ENCODE measurements at places on chromosomes 3 and 15.
A peak's percentile ranks its signal among the peaks of the same experiment; 100 is the strongest.

DNA sequence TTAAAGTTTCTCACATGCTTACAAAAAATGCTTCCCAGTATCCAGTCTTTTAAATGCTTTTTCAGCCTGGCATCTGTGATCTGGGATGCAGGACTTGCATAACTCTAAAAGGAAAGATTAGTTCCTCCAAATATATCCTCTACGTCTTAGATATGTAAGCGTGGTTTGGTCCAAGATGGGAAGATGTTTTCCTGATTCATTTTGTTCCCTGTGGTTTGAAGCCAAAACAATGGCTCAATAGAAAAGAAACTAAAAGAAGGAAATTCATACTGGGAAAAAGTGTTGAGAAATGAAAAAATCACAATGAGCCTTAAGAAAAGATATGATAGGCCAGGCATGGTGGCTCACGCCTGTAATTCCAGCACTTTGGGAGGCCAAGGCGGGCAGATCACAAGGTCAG is 1002.8 kb downstream of the NAALADL2 start:
- no peak for DNase-seq

- DNase-seq: no peak
Observed at GRCh38 chr15:96088650-96089049, 241.8 kb upstream of the NR2F2 start.

DNA sequence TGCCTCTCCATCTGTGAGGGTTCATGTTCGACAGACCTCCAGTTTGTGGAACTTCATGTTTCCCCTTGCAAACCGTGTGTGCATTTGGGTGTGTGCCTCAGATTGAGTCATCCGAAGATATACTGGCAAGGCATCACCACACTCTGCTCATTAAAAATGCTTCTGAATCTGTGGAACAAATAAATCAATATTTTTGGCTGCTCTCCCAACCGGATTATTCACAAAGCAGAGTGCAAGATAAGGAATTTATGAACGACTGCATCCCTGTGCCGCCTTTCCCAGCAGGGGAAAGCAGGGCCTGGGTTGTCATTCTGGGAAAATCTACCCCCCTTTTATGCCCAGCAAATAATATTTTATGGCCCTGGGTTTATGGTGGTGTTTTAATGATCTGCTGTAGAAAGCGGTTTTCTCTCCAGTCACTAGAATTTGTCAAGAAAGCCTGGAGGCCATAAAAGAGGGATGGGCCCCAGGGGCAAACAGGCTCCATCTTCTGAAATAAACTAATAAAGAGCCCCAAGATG is 4.2 kb upstream of the WNT5A start:
- no peak for DNase-seq

DNA sequence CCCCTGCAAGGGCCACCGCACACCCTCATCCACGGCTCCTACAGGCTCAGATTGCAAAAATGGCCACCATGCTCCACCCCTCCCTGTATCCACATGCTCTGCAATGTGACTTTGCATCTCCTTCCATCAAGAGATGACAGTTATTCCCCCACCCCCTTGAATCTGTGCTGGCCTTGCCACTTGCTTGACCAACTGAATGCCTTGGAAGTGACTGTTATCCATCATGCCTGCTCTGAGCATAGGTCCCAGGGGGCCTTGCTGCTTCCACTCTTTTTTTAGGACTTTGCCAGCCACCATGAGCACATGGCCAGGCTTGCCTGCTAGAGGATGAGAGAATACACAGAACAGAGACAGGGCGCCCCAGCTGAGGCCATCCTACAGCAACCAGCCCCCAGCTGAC is 13.6 kb downstream of the HAPLN3 start:
- no peak for DNase-seq

DNA sequence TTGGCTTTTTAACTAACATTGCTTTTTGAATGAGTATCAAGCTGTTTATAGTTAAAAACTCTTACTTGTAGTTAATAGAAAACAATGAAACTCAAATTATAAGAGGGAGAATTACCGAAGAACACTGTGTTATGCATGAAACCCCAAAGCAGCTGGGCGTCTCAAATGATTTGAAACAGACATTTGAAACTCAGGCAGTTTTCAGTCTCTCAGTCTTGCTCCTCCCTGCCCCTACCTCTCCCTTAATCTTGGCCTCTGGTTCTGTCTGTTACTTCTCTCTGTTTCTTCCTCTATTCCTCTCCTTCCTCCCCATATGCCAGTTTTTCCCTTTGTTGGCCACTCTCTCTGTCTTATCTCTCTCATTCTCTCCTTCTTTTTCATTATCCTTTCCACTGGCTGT is 118.3 kb upstream of the SYNPR start:
- no peak for DNase-seq

- no peak for DNase-seq
Observed at GRCh38 chr3:100149713-100150415, 35.6 kb upstream of the FILIP1L start.

GRCh38 chr15:80645494-80646065 is 49.5 kb upstream of the ABHD17C start:
- no peak for DNase-seq

DNA sequence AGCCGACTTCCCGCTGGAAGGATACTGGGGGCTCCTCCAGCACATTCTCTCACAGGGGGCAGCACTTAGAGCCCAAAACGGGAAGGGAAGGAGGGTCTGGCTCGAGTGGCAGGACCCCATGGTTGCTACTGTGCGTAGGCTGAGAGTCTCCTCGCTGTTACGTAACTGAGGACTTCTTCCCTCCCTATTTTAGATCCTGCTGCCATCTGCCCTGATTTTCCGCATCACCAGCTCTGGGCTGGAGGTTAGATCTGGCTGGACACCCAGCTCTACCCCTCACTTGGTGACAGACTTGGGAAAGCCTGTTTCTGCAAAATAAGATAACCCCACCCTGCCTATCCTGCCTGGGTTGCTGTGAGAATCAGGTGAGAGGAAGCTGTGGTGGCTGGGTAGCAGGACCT is 47.7 kb downstream of the BDH1 start:
- DNase-seq: no peak

GRCh38 chr3:59392116-59392515 is 342.3 kb upstream of the CFAP20DC start:
- no peak for DNase-seq

DNA sequence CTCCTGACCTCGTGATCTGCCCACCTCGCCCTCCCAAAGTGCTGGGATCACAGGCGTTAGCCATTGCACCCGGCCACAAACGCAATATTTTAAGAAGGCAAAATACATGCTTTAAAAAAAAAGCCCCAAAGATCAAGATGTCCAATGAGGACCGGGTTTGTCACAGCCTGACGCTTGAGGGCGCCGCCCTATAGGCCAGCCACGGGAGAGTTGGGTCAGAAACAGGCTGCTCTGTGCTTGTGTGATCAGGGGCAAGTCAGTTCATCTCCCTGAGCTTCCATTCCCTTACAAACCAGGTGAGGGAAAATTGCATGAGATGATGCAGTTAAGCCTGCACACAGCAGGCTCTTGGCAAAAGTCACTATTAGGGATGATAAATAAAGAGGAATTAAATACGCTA is 23.9 kb downstream of the FAM174B start:
- no peak for DNase-seq

DNA sequence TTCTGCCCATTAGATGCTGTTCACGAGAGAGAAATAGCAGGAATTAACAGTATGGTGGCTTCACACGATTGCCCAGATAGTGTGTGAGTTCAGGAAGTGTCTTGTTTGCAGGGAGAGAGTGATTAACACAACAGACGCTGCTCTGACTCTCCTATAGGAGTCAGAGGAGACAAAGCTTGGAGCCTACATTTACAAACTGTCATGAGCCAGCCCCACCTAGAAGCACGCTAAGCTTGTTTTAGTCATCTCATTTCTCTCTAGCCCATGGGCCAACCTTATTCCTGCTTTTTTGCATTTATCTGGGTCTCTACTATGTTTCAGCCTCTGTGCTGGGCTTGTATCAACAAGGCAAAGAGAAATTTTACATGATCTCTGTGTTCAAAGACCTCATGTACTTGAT is 128.3 kb upstream of the BFSP2 start:
- no peak for DNase-seq

DNA sequence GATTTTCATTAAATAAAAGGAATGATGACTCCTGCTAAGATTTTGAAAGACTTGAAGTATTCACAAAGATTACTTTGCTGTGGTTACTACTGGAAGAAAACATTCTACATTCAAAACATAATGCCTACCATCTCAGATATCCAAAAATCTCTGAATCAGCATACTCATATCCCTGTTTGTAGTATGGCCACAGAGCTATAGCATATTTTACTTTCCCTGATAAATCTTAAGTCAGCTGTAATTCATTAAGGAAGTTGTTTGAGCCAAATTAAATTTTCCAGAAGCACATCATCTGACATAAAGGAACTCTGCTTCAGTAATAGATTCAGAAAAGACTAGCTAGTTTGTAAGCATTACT is 942.0 kb downstream of the ROBO1 start:
- DNase-seq: no peak

- peak; percentile 46 for DNase-seq
Observed at GRCh38 chr3:126245811-126246727, 65.7 kb upstream of the ALDH1L1 start.

DNA sequence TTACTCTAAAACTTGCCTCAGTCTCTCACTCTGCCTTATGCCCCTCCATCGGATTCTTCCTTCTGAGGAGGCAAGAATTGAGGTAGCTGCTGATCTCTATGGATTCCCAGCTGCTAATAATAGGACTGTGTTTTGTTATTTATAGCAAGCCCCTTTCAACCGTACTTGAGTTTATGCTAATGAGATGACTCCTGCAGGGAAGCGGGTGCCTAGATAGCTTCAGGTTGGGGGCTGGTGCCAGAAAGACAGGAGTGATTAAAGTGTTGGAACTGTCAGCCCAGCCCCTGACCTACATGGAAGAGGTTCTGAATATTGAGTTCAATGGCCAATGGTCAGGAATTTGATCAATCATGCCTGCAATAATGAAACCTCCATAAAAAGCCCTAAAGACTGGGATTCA is 21.8 kb upstream of the LIMD1 start:
- DNase-seq: no peak

GRCh38 chr3:138492980-138493675 is 58.7 kb downstream of the ESYT3 start:
- DNase-seq: peak; percentile 17

GRCh38 chr15:64571857-64572291 is 111.5 kb downstream of the ZNF609 start:
- DNase-seq: peak; percentile 7

GRCh38 chr15:27808182-27808581 is 290.9 kb downstream of the OCA2 start:
- no peak for DNase-seq

- DNase-seq: no peak
Observed at GRCh38 chr3:146953511-146953981, 348.4 kb upstream of the PLSCR5 start.

DNA sequence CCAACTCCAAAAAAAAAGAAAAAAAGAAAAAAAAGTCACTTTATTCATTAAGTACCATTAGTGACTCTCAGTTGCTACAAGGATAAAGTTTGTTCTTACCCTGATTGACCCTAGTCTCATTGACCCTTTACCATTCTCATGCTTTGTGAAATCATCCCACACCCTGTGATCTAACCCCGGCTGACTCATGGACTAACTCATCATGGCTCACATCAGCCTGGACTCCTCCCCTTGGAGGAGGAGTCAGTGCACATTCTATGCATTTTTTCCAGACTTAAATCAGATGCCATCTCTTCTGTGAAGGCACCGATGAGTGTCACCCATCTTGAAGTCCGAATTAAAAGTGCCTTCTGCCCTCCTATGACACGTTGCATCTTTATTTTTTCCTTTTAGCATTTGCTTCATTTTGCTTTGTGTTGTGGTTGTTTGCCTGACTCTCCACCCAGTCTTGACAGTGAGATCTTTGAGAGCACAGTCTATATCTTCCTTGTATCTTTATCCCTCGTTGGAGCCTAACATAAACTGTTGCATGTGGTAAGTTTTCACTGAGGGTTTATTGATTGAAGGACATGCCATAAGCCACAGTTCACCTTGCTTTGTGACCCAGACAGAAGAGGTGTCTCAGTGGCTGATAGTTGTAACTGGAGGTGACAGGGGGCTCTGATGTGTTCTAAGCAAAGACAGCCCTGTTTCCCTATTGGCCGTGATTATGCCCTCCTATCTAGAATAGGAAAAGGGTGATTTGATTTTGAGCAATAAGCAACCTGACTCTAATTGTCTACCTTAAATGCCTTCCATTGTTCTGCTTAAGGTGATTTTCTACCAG is 72.1 kb downstream of the IL1RAP start:
- peak; percentile 93 for DNase-seq

- no peak for DNase-seq
Observed at GRCh38 chr3:139491966-139492365, 15.7 kb upstream of the RBP2 start.

GRCh38 chr3:57545636-57546268 is 1.6 kb upstream of the DNAH12 start:
- DNase-seq: no peak

- DNase-seq: no peak
Observed at GRCh38 chr3:126551839-126552687, 6.7 kb downstream of the C3orf22 start.

- DNase-seq: no peak
Observed at GRCh38 chr3:58398669-58399333, 34.8 kb downstream of the PDHB start.

- DNase-seq: peak; percentile 8
Observed at GRCh38 chr3:185423178-185423577, 60.2 kb downstream of the MAP3K13 start.

GRCh38 chr3:140630366-140630765 is 47.5 kb upstream of the TRIM42 start:
- DNase-seq: no peak

DNA sequence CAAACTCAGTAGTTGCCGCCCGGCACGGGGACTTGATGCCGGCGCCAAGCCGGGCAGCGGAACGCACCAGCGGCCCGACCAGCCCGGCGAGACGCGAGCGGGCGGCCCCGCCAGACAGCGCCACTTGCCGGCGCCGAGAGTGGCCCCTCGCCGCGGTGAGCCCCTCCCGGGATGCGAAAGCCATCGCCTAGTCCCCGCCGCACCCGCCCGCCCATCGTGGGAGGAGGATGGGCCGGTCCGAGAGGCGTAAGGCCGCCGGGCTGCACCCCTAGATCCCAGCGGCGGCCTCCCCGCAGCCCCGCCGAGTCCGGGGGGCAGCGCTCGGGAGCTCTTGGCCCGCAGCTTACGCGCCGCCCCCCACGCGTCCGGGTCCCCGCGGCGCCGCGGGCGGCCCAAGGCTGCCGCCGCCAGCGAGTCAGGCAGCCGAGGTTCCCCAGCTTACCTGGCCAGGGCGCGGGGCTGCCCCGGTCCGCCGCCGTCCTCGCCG is 609 bp downstream of the GOLGA8A start:
- no peak for DNase-seq

- no peak for DNase-seq
Observed at GRCh38 chr15:56492791-56493555, 28.0 kb upstream of the MNS1 start.

GRCh38 chr3:70488816-70489215 is 176.4 kb upstream of the MDFIC2 start:
- no peak for DNase-seq

- DNase-seq: no peak
Observed at GRCh38 chr3:141901914-141902313, 25.5 kb downstream of the ATP1B3 start.

- no peak for DNase-seq
Observed at GRCh38 chr15:91652610-91653207, 200.8 kb upstream of the SLCO3A1 start.

All from CD14-positive monocyte (primary cell).